Stimulated activated CD8-positive, alpha-beta memory T cell treated with anti-CD3 and anti-CD28 coated beads, Interleukin-4, amount 100 ng/mL, for 1 hour (primary cell): ENCODE measurements at places on chromosomes 6 and 20.

DNA sequence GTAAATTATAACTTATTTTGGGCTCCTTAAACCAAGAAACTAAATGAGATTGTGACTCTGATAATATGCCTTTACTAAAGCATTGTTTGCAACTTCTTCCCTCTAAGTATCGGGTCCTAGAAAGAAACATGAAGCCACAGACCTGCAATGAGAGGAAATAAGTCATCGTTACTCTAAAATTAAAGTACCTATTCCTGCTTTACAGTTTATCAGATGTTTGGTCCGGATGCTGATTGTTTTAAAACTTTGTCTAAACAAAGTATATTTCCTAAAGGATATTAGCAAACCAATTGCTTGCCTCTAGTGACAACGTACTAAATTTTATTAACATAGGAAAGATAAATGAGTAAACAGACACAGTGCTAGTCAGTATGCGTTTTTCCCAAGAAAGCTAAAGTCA, 216.8 kb downstream of the GJA1 start:
- no peak for DNase-seq

DNA sequence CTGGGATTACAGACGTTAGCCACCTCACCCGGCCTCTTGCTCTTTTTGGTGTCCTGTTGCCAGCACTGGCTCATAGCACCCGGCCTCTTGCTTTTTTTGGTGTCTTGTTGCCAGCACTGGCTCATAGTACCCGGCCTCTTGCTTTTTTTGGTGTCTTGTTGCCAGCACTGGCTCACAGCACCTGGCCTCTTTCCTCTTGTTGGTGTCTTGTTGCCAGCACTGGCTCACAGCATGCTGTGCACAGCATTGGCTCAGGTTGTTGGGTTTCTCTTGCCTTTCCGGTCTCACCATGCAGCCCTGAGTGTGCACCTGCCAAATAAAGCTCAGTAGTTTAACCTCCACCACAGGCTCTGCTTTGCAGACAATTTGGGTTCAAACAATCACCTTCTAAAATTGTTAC, 208.2 kb downstream of the THBS2 start:
- DNase-seq, result no peak

DNA sequence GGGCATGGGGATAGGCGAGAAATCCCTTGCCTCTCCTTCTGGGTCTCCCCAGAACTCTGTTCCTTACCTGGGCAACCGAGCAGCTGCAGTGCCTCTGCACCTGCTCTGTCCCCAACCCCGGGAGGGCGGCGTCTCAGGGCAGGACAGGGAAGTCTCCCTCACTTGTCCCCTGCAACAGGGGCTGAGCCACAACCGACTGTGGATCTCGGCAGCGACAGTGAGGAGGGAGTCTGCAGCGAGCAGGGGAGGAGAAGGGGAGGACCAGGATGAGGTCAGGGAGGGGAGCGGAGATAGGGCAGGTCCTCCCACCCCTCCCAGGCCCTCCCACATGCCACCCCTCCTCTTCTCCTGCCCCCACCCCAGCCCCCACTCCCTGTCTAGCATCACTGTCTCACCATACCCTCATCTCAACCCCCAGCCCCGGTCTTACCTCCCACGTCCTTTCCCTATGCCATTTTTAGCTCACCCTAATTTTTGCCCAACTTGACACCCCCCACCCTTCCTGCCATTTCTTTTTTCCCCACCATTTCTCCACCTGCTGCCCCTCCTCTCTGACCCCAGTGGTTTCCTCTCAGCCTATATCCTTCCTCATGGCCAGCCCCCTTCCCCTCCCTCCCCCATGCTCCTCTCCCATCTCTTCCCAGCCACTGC, at the start of gene TNXB:
Gene TNXB, minus strand, starts transcription at position 225 of the 651 bp plus-strand sequence. CDS start 11,140 bp downstream, outside the sequence.
- no peak for DNase-seq

DNA sequence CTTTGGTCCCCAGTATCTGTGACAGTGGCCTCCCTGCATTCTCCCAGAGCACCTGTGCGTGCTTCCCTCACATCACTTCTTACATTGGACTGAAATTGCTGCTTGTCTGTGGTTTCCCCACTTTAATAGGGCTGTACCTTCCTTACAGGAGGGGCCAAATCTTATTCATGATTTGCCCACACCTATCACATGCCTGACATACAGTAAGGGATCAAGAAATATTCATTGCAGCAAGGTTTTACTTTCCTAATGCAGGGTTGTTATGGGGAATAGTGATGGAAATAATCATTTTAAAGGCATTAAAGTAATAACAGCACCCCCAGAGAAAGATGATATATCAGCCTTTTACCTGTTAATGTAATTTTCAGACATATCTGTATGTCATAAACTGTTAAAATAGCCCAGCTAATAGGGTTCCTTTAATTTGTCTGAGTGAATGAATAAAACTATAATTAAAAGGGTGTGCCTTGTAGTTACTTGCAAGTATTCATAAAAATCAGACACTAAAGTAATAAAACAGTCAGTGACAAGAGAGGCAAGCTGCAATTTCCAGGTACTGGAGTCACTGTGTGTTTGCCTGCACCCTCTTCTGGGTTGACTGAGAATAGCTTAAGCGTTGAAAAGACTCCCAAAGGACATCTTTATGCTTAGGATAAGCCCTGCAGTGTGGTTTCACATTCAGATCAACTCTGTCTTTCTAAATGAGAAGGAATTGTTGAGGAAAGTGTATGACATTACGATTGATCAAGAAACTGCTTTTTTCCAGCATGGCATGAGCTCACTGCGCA, 182.7 kb downstream of the PHACTR1 start:
- no peak for DNase-seq

DNA sequence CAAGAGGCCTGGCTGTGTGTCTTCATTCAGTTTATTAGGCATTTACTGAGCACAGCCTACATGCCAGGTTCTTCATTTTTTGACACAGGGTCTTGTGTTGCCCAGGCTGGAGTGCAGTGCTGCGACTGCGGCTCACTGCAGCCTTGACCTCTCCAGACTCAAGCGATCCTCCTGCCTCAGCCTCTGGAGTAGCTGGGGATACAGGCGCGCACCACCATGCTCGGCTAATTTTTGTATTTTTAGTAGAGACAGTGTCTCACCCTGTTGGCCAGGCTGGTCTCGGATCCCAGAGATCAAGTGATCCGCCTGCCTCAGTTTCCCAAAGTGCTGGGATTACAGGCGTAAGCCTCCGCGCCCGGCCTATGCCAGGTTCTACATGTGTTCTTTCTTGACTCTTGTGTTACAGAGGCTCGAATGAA, 601 bp upstream of the ATRN start:
- no peak for DNase-seq

GRCh38 chr6:92024110-92024509, 1395.2 kb downstream of the EPHA7 start:
- DNase-seq, result no peak

- DNase-seq, result no peak
Measured at GRCh38 chr6:112194511-112194910, 59.9 kb downstream of the LAMA4 start.

- no peak for DNase-seq
Measured at GRCh38 chr20:21049305-21049828, 56.8 kb downstream of the LINC00237 start.

- DNase-seq, result no peak
Measured at GRCh38 chr20:31497838-31498540, 16.3 kb upstream of the HM13 start.

DNA sequence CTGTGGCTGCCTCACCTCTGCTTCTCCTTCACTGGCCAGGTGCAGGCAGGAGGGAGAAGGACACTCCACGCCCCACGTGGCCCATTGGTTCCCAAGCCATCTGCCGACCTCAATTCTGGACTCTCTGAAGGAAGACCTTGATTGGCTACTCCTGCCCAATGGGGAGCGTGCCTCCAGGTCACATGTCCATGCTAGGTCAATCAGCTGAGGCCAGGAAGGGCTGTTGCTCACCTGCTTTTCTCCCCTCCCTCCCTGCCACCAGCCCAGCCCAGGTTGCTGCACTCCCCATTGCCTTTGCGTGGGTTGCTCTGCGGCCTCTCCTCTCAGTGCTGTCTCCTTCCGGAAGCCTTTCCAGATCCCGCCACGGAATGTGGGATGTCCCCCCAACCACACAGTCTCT, 21.9 kb upstream of the CDH4 start:
- DNase-seq, result no peak

DNA sequence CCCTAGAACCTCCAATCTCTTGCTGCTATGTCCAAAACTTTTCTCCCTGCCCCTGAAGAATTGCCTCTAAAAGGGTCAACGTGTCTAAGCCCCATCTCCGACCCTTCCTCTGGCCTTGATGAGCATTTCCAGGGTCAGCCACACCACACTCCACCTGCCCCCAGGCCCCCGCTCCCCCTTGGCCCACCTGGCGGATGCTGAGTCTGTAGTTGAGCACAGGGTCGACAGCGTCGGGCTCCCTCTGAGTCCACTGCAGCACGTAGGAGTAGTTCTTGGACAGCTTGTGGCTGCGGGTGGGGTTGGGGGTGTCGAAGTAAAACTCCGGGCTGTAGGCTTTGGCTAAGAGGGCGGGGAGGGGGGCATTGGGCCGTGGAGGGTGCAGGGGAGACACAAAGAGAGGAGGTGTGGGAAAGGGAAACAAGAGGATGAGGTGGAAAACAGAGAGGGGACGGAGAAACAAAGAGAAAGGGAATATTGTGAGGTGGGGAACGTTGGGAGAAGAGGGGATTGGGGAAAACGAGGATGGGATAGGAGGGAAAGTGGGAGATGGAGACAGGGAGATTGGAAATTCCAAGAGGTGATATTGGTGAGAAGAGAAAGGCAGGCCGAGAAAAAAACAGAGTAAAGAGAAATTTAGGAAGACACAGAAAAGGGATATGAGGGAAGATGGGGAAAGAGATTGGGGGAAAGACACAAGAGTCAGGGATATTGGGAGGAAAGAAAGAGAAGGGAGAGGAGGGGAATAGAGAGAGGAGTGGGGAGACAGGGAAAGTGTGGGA, 50.5 kb downstream of the MDGA1 start:
- no peak for DNase-seq

- no peak for DNase-seq
Measured at GRCh38 chr6:40856271-40856670, 182.8 kb downstream of the UNC5CL start.

- DNase-seq, result no peak
Measured at GRCh38 chr6:152484806-152485205, 152.4 kb downstream of the SYNE1 start.

GRCh38 chr20:51528263-51529027, 14.1 kb downstream of the NFATC2 start:
- DNase-seq, result no peak

- DNase-seq, result no peak
Measured at GRCh38 chr20:62716941-62717310, 8.3 kb downstream of the NTSR1 start.

- DNase-seq, result no peak
Measured at GRCh38 chr20:38931984-38932383, 5.8 kb downstream of the FAM83D start.

DNA sequence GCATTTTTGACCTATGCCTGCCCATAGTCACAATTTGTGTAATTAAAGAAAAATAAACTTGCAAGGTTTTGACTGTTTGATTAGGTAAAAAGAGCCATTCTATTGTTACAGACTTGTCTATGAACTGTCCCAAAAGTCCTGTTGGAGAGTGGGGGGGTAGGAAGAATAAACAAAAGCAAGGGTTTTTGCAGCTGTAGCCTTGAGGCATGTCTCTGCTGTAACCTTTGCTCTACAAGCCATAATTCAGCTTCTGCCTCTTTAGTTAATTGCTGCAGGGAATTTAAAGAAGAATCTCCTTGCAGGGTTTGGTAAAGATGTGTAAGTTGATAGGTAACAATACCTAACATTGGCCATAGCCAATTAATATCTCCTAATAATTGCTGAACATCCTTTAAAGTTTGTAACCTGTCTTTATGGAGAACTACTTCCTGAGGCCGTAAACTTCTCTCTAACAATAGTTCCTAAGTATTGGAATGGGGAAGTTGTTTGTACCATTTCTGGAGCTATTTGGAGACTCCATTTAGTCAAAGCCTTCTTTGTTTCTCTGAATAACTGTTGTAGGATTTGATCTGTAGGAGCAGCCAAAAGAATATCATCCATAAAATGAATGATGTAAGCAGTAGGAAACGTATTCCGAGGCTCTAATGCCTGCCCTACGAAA, 7.9 kb upstream of the ABHD12 start:
- DNase-seq, result no peak

DNA sequence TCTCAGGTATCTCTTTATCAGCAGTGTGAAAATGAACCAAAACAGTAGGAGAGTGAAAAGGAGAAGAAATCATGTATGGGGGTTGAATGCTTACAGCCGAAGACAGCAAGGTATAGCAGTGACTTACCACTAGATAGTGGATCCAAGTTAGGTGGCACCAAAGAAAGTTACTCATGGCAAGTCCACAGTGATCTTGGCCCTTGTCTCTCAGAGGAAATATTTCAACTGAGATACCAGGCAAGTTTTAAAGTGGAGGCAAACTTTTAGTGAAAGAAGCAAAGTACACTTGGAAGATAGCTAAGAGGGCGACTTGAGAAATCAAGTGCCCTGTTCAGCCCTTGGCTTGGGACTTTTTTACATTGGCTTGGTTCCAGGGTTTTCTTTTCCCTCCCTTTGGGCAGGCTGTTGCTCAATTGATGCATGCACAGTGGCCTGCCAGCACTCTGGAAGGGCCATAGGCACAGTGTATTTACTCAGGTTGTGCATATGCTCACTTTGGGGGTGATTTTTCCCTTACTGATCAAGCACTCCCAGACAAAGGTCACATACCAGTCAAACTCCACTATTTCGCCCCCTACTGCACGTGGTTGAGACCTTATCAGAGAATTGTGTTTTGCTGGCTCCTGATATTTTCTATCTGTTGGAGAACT, 329.5 kb upstream of the KHDRBS2 start:
- no peak for DNase-seq

GRCh38 chr6:78253618-78254017, 600.8 kb downstream of the MEI4 start:
- DNase-seq, result no peak

DNA sequence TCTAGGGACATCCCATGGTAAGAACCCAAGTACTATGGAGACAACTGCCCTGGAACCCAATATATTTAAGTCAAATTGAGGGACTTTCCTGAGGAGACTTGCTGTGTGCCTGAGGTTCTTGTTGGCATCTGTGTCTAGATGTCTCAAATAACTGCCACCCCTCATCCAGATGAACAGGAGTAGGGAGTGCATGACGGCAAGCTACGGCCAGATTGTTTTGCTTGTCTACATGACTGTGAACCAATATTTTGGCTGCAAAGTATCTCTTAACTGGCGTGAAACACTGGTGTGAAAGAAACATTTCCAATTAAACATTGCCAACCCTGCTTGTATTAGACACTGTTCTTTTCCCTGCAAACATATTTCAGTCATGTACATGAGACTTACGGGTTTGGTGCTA, 52.4 kb upstream of the SIM1 start:
- DNase-seq, result no peak

- DNase-seq, result no peak
Measured at GRCh38 chr6:43402820-43403219, 24.5 kb upstream of the ABCC10 start.

- no peak for DNase-seq
Measured at GRCh38 chr6:6931071-6932025, 176.4 kb upstream of the RREB1 start.

- no peak for DNase-seq
Measured at GRCh38 chr6:111747396-111747795, 125.9 kb downstream of the FYN start.

- DNase-seq, result no peak
Measured at GRCh38 chr20:62367136-62367632, at the start of gene LAMA5. TSS of gene LAMA5 (minus strand) at chr20:62367312. CDS start at chr20:62367245, 67 bp downstream.

- DNase-seq, result no peak
Measured at GRCh38 chr6:36053878-36054277, 26.3 kb downstream of the MAPK14 start.

GRCh38 chr20:57964011-57964862, 254.4 kb upstream of the PMEPA1 start:
- no peak for DNase-seq

- DNase-seq, result no peak
Measured at GRCh38 chr20:44752099-44752931, 6.7 kb downstream of the KCNK15 start.
